ENCODE measurements at places on chromosomes 3 and 15. TPM values are rescaled to one million over a fixed set of nuclear protein-coding genes. Genes with fewer than 3 reads are reported as not detected.

GRCh38 chr3:169948559-169949448 is 17.8 kb upstream of the SEC62 start:
- DNase-seq = no peak

DNA sequence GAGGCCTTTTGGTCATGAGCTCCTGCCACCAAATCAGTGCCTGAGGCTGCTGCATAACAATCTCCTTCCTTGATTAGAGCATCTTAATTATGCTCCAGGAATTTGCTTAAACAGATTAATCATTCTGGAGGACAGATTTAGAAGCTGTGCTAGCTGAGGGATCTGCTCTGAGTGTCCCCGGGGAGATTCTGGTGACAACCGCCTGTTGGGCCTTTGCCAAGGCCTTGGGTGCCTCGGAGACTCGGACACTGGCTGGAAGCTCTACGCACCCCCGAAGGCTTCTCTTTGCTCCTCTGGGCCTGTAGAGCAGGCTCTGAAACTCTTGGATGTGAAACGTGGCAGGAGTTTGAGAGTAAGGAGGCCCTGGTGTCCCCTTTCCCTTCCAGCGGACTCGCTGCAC is 264.1 kb downstream of the CD47 start:
- DNase-seq = no peak

GRCh38 chr3:108093021-108093420 is 2.2 kb upstream of the CD47 start:
- DNase-seq = no peak

Gene SI
- not detected for total RNA-seq

Gene KNG1
- total RNA-seq = not detected

Gene MRPS25
- 34.5 TPM for total RNA-seq

Data from tibial nerve (tissue), 4 donors.